Testis (tissue), 5 donors: ENCODE measurements at places on chromosomes 7 and 10. TPM values are rescaled to one million over a fixed set of nuclear protein-coding genes. Genes with fewer than 3 reads are reported as not detected.

Gene SLC26A3
- 1.3 TPM for polyA plus RNA-seq

Gene VAX1
- 0.47 TPM for polyA plus RNA-seq

Gene DBF4
- 85.5 TPM for polyA plus RNA-seq

Gene ITGA8
- 6.9 TPM for polyA plus RNA-seq

Gene TCAF2
- 3.6 TPM for polyA plus RNA-seq

Gene SYT15B
- polyA plus RNA-seq: 0.37 TPM

Gene THAP5
- polyA plus RNA-seq: 29.9 TPM

Gene FXYD4
- polyA plus RNA-seq: 2.6 TPM

Gene HABP2
- 1.9 TPM for polyA plus RNA-seq

Gene ENTPD1
- polyA plus RNA-seq: 12.7 TPM

Gene COL13A1
- polyA plus RNA-seq: 2.5 TPM

Gene LIPN
- not detected for polyA plus RNA-seq

Gene IKZF1
- 4.2 TPM for polyA plus RNA-seq
